ENCODE measurements at places on chromosomes 2 and 18. TPM values are rescaled to one million over a fixed set of nuclear protein-coding genes. Genes with fewer than 3 reads are reported as not detected.

- no peaks in the 10 kb centered on the region for H3K27me3 ChIP-seq
- H3K4me3 ChIP-seq: peak overlapping the region; percentile 29
- no peaks in the 10 kb centered on the region for H3K4me1 ChIP-seq
- no peak overlapping the region for H3K27ac ChIP-seq
- no peak for DNase-seq
Observed at GRCh38 chr2:221569871-221570270, 2.2 kb downstream of the EPHA4 start.

GRCh38 chr2:17628349-17629261 lies 88.1 kb downstream of the VSNL1 start:
- no peak for DNase-seq
- no peaks in the 10 kb centered on the region for H3K36me3 ChIP-seq
- H3K4me1 ChIP-seq: no peaks in the 10 kb centered on the region
- no peaks in the 10 kb centered on the region for H3K27me3 ChIP-seq
- no peak overlapping the region for H3K4me3 ChIP-seq

DNA sequence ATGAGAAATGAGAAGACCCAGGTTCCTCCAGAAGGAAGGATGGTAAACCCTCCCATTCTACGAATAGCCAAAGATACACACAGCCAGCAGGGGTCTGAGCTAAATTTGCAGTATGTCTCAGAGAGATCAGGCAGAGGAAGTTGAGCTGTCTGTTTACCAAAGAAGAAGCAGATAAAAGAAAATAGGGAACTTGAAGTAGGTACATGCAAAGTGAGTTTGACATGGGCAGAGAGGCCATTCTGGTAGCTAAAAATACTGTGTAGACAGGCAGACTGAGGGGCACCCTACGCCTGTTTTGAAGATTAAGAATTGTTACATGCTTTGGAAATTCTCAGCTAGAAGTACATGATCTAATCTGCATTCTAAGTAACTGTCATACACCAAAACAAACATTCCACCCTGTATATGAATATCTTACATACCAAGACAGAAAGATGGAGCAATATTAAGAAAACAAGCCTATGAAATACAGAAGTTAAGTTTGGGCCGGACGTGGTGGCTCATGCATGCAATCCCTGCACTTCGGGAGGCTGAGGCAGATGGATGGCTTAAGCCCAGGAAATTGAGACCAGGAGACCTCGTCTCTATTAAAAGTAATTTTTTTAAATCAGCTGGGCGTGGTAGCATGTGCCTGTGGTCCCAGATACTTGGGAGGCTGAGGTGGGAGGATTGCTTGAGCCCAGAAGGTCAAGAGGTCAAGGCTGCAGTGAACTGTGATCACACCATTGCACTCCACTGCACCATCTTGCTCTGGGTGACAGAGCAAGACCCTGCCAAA lies 157.9 kb downstream of the ANKRD44 start:
- DNase-seq: peak; percentile 65
- no peak overlapping the region for H3K4me3 ChIP-seq
- H3K27me3 ChIP-seq: no peaks in the 10 kb centered on the region
- H3K27ac ChIP-seq: peak overlapping the region; percentile 77
- H3K4me1 ChIP-seq: peaks cover 8% of the 10 kb centered on the region

GRCh38 chr2:158464426-158465281 lies 7.9 kb downstream of the PKP4 start:
- H3K4me3 ChIP-seq: no peak overlapping the region
- no peaks in the 10 kb centered on the region for H3K27me3 ChIP-seq
- no peak for DNase-seq
- H3K36me3 ChIP-seq: no peaks in the 10 kb centered on the region
- H3K27ac ChIP-seq: no peak overlapping the region
- no peaks in the 10 kb centered on the region for H3K4me1 ChIP-seq

DNA sequence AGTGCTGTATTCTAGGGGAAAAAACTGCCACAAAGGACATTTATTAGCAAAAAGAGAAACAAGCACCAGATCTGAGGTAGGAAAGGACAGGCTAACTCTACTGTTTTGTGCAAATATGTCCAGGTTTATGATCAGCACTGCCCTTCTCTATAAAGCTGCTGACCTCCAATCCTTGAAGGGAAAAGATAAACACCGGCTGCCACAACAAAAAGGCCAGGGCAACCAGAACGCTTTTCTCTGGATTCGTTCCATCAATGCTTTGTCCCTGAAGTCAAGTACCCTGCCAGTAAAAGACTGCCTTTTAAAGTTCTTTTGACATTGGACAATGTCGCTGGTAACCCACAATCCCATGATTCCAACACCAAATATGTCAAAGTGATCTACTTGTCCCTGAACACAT lies 21.0 kb downstream of the SMAD2 start:
- no peak for DNase-seq
- no peak overlapping the region for H3K27ac ChIP-seq

- H3K36me3 ChIP-seq: no peaks in the 10 kb centered on the region
- no peak for DNase-seq
- no peaks in the 10 kb centered on the region for H3K27me3 ChIP-seq
- H3K27ac ChIP-seq: no peak overlapping the region
- H3K4me3 ChIP-seq: no peak overlapping the region
Observed at GRCh38 chr2:180657054-180657453, 323.4 kb upstream of the UBE2E3 start.

DNA sequence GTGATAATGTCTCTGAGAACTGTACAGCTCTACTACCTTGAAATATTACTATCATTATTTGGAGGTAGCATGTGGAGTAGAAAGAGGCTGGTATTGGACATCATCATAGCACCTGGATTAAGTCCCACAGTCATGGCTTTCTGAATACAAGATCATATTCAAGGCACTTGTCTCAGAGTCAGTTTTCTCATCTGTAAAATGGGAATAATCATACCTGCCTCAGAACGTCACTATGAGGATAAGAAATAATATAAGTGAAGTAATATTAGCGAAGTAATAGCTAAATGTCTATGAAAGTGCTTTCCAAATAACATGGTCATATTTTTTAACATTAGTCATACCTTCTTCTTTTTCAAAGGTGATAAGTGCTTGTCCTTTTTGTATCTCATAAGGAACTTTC lies 11.0 kb downstream of the NMI start:
- H3K27me3 ChIP-seq: no peaks in the 10 kb centered on the region
- no peaks in the 10 kb centered on the region for H3K4me1 ChIP-seq
- DNase-seq: no peak
- H3K4me3 ChIP-seq: no peak overlapping the region

Gene ACVR2A
- total RNA-seq: 11.5 TPM

Gene CDH20
- total RNA-seq: not detected

Gene TSPYL6
- not detected for total RNA-seq

Gene C1QL2
- not detected for total RNA-seq

Gene MOGAT1
- not detected for total RNA-seq

Gene ERFE
- 2.5 TPM for total RNA-seq

Gene CCDC74B
- total RNA-seq: 1.3 TPM

Gene IKZF2
- total RNA-seq: 9.9 TPM

Gene MC4R
- total RNA-seq: not detected

Gene COL4A4
- 15.8 TPM for total RNA-seq

All from aorta (tissue), 5 donors.